ENCODE measurements at places on chromosomes 4 and X.

DNA sequence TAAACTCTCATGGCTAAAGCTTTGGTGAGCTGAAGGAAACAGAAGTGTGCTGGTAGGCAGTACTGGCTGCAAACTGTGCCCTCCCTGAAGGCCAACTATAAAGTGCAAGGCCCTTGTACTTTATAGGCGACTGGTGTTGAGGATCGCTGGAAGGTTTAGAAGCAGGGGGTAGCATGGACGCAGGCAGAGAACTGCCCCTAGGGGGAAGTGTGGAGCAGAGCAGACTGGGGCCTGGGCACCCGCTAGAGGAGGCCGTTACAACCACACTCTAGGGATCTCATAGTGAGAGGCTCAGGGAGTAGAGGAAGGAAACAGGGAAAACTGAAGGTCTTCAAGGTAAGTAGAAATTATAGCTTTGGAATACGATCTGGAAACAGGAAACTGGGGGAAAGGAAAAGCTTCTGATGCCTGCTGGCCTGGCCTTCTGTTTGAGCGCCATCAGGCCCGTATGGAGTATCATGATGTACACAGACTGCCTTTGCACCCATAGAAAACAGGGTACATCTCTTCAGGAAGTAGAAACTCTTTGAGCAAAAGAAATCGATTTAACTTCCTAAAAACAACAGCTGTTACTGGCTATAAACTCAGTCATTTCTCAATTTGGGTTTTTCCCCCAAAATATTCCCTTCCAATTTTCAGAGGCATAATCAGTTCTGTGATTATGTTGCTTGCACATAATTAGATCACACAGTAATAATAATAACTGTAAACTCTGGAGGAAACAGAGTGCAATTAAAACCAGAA is 23.9 kb upstream of the TMSB4X start:
- no peak for DNase-seq

DNA sequence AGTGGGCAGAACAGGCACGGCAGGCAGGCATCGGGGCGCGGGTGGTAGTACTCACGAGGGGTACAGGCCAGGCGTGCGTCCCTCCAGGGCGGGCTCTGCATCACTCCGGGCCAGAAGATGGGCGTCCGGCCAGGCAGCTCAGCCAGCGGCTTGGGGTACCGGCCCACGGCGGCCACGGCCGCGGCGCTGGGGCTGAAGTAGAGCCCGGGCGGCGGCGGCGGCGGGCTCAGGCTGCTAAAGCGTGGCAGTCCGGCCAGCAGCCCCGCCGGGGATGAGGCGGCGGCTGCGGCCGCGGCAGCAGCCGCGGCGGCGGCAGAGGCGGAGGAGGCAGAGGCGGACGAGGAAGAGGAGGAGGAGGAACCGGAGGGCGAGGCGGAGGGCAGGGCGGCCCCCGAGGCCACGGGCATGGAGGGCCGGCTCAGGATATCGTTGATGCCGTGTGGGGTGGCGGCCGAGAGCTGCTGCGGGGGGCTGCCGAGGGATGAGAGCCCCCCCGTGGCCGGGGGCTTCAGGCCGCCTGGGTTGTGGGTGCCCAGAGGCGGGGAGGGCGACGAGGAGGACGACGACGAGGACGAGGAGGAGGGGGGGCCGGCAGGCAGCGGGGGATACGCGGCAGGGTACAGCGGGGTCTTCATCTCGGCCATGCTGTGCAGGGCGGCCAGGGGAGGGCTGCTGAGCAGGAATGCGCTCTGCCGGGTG is 1.4 kb downstream of the NKX6-1 start:
- DNase-seq = no peak

DNA sequence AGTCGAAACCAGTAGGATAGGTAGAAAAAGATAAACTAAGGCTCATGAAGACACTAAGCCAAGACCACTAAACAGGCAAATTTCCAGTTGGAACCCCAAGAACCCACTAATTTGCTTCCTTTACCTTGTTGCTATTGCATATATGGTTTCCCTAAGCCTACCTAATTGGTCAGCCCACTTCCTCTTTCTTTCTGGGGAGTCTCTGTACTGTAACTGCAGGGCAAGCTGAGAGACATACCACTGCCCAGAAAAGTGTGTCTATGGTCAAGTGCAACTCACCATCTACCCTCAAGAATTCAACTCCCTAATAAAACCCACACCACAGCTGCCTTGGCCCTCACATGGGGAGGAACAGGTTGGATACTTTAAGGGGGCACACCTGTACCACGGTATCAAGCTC is 28.6 kb downstream of the IDS start:
- DNase-seq = no peak

DNA sequence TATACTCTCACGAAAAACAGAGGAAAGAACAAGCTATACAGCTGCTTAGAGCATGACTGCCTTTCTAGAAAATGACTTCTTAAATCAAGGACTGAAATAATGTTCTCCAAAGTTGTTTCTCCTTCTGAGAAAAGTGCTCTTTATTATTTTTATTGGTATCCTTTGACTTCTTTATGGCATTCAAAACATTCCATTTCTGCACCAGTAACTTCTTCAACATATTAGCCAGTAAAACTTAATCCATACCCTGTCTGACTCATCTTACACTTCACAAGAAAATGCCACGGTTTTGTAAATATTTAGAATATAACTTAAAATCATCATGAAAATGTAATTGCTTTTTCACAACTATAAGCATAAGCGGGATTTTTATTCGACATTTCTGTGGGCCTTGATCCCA is 180.4 kb downstream of the NR3C2 start:
- no peak for DNase-seq

DNA sequence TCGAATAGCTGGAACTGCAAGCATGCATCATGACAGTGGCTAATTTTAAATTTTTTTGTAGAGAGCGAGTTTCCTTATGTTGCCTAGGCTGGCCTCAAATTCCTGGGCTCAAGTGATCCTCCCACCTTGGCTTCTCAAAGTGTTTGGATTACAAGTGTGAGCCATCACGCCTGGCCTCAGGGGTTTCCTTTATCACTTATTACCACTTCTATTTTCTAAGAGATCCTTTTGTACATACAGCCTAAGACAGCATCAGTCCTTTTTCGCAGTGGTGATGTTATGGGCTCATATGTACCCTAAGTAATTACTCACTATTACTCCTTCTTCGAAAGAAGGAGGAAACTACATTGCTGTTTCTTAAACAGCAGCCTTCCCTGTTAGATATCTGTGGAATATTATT is 54.1 kb upstream of the CDKN2AIP start:
- DNase-seq = no peak

- peak; percentile 42 for DNase-seq
These were observed 55.5 kb downstream of the WFS1 start for GRCh38 chr4:6324999-6325787.

DNA sequence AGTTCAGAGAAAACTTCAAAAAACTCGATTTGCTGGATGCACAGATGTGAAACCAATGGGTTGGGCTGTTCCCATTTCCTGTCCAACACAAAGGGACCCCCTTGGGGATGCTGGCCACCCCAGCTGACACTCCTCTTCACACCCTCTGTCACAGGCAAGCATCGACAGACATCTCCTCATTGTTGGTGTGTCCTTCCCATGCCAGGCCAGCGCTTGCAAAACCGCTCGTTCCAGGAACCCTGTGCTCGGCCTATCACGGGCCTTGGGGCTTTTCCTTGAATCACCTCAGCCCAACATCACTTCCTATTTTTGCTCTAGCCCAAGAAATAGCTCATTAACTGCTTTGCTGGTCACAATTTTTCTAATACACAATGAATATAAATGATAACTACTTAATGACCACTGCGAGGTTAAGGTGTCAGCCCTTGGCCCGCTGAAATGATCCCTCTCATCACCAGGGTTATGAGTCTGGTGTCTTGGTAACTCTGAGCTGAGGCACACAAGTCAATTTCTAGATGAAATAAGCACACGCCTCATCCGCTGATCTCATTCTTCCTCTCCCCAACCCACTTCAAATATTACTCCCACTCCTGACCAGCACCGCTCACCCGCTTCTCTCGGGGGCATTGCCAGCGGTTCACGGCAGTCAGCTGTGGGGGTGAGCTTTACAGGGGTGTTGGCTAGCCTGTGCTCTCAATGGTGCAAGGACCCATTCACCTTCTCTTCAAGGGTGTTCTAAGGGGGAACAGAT is 32.3 kb downstream of the BCOR start:
- no peak for DNase-seq

- DNase-seq = no peak
These were observed 17.3 kb upstream of the CWH43 start for GRCh38 chr4:48968814-48969213.

GRCh38 chr4:187286525-187286924 is 562.9 kb upstream of the FAT1 start:
- no peak for DNase-seq

GRCh38 chrX:41391606-41392005 is 55.5 kb upstream of the NYX start:
- no peak for DNase-seq

GRCh38 chrX:11401966-11402365 is 108.8 kb downstream of the AMELX start:
- DNase-seq = no peak

GRCh38 chr4:114659386-114660008 is 60.9 kb downstream of the UGT8 start:
- DNase-seq = peak; percentile 88

GRCh38 chr4:89539797-89540711 is 232.5 kb upstream of the GPRIN3 start:
- DNase-seq = no peak

DNA sequence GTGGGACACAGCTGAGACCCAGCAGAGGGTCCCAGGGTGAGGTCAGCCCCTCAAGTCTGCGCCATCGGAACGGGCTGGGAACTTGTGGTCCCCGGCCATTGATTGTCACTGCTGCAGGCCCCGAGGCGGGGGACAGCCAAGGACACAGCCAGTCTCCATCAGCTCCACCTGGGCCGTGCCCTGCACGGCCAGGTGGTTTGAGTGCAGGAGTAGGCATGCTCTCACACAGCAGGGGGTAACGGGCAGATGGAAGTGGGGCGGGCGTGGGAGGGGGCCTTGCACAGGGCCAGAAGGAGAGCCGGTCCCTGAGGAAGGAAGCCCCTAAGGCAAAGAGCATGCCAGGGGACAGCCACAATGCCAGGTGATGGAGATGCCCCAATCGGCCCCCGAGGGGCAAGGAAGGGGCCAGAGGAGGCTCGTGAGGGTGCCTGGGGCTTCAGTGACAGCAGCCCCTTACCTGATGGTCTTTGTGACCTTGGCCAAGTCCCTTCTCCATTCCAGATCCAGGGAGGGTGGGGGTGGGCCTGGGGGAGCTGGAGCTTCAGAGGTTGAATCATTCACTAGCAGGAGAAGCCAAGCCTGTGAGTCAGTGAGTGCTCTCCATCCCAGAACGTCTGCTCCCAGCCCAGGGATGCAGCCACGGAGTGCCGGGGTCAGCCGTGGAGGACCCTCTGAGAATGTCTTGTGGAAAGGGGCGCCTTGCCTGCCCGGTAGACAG is 2.3 kb downstream of the ATP2B3 start:
- DNase-seq = no peak

- DNase-seq = no peak
These were observed 315.3 kb upstream of the HS3ST1 start for GRCh38 chr4:11743976-11744375.

DNA sequence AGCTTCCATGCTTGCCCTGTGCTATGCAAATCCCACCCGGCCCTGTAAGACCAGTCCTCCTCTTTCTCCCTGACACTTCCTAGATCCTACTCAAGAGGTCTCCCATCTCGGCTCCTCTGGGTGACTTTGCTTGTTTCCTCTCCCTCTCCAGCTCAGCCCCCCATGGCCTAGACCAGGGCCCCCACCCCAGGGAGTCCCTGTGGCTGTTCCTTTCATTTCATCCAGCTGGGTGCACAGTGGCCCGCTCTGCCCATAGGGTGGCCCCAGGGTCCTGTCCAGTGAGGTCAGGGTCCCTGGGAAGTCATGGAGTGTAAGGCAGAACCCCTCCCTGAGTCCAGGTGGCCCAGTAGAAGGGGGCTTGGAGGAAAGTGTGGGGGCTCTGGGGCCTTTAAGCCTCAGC is 52.3 kb upstream of the NKX1-1 start:
- DNase-seq = no peak

DNA sequence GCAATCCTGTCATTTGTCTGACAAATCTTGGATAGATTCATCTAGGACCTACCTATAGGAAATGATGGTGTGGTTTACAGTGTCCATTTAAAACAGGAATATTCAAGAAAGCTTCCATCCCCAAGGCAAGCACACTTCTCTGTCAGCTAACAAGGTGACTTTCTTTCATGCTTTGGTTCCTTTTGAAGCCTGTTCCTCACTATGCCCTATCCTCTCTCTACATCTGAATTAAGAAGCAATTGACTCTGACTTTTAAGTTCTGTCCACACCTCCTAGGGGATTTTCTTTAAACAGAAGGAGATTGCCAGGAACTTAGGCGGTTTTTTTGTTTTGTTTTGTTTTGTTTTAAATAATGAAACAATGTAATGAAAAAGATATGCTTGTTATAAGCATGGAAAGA is 1181.4 kb upstream of the TENM3 start:
- no peak for DNase-seq

DNA sequence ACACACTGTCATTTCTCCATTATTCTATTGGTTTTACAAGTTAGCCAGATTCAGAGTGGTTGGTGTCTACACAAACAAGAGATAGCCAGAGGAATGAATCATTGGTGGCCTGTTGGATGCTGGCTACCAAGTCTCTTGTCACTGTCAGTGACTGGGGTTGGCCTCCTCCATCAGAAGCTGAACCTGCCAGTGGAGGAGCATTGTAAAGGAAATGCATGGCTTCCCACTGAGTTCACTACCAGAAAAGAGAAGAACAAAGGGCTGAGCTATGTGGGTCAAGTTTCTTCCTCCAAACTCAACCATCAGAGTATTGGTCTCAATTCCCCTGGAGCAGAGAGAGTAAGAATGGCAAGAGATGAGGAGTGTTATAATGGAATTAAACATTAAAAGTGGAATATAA is 26.5 kb upstream of the ANKRD50 start:
- DNase-seq = no peak

- DNase-seq = no peak
These were observed 12.2 kb upstream of the VMA21 start for GRCh38 chrX:151384807-151385206.

- DNase-seq = no peak
These were observed 8.9 kb downstream of the PSAPL1 start for GRCh38 chr4:7425591-7426468.

DNA sequence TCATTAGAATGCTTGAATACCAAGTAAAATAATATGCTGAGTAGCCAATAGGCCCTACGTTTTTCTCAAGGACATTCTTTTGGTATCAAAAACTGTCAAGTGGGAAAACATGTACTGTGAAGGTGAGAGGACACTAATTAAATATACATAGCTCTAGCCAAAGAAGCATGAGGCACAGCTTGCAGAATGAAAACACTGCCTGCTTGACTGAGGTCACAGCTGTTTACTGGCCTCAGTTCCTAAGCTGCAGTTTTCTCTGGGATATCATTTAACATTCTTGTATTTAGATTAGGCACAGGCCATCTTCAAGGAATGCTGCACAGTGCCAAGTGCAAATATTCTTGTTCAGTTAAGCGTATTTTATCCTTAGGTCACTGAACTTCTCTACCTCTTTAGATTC is 78.6 kb downstream of the NAP1L3 start:
- peak; percentile 2 for DNase-seq

- no peak for DNase-seq
These were observed 12.6 kb downstream of the SSR4 start for GRCh38 chrX:153806999-153807575.
